Urothelium cell line (cell line): ENCODE measurements at places on chromosomes 6 and 20.

GRCh38 chr6:135310291-135310690 lies 129.2 kb downstream of the MYB start:
- no peak for DNase-seq

- no peak for DNase-seq
These were observed 14.1 kb upstream of the PPARD start for GRCh38 chr6:35328108-35328723.

DNA sequence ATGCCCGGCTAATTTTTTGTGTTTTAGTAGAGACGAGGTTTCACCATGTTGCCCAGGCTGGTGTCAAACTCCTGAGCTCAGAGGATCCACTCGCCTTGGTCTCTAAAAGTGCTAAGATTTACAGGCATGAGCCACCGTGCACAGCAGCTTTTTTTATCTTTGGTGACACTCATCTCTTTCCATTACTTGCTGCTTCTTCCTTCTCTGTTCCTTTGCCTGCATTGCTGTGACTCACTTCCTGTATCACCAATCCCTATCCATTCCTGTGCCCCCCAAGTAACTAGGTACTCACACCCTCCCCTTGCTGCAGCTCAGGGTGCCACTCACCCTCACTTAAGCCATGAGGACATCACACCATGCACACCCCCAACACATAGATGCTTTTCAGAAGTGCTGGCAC lies 24.6 kb downstream of the KHDC1L start:
- peak; percentile 29 for DNase-seq

- DNase-seq = peak; percentile 21
These were observed 22.7 kb upstream of the HLA-DQA1 start for GRCh38 chr6:32614366-32615081.

DNA sequence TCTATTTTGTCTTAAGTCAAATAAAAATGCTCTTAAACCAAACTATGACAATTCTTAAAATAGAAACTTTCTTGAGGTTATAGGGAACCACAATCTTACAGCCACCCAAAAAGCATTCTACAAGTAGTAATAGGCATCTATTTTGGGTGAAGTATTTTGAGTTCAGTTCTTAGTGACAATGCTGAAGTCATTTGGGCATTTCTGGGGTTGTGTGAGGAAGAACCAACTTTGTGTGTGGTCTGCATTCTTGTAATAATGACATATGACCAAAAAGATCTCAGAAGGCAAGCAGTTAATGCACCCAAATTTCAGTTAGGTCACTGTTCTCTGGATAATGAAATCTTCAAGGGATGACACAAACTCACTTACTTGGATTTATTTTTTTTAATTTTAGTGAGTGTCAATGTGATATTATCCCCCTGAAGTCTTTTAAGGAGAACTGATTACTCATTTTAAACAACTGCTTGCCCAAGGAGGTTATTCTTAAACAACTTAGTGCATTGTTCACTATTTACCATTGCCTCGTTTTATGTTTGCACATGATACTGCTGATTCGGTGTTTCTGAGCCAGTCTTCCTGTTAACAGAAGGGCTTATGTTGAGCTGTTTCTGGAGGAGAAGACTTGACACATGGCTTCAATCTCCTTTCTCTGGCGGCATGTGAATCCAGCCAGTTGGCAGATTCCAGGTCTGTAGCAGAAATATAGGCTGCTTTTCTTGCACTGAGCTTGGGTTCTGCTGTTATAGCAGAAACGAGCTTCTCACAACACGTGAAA lies 618.9 kb downstream of the BCKDHB start:
- no peak for DNase-seq

DNA sequence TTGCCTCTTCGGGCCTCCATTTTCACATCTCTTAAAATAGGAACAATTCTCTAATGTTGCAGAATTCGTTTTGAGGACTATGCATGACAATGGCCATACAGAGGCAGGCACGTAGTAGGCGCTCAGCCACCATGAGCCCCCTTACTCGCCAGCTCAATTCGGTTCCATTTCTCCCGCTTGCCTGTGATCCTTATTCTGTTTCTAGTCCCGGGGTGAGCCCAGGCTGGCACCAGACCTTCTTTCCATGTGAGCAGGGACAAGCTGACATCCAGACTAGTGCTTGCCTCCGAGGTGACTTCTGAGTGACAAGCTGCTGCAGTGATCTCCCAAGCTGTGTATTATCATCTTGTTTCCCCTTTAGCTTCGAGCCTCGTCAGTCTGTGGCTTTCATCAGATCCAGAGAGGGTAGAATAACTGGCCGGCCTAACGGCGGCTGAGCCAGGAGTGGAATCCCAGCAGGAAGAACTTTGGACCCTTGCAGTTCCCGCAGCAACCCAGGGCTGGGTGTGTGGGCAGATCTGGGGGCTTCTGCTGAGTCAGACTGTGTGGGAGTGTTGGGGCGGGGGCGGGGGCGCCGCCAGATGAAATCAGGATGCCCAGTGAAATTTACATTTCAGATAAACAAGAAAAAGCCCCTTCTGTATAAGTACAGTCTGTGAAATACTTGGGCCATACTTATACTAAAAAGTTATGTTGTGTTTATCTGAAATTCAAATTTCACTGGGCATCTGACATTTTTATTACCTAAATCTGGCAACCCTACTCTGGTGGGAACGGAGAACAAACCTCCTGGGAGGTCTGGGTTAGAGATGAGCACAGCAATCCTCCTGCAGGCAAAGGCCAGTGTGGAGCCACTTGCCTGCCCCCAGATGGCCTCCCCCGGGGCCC lies 10.9 kb downstream of the BANF2 start:
- no peak for DNase-seq

- DNase-seq = no peak
These were observed 4.7 kb upstream of the DNAJC5 start for GRCh38 chr20:63890201-63890576.

DNA sequence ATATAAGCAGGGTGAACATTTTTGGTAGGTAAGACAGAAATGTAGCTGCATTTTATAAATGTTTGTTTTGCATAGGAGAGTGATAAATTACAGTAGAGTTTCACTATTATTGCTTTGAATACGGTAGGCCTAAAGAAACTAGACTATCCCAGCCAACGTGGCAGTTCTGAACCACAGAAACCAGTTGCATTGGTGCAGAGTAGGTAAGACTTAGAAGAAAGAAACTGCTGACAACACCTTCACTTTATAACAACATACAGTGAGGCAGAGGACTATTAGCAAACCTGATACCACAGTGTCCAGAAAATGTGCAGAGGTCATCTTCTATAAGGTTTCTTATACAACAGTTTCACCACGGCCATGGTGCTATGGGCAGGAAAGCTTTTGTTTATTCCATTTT lies 566.1 kb downstream of the KIF16B start:
- no peak for DNase-seq
